Thymus (tissue), 14 donors: ENCODE measurements at places on chromosomes 7 and 10.

GRCh38 chr7:11681461-11681860, 150.5 kb downstream of the THSD7A start:
- no peak for DNase-seq
- H3K36me3 ChIP-seq: no peaks in the 10 kb centered on the region
- no peak overlapping the region for H3K27ac ChIP-seq

- DNase-seq: no peak
- no peaks in the 10 kb centered on the region for H3K4me1 ChIP-seq
- H3K27me3 ChIP-seq: no peaks in the 10 kb centered on the region
- no peaks in the 10 kb centered on the region for H3K36me3 ChIP-seq
- no peak overlapping the region for H3K4me3 ChIP-seq
- no peak overlapping the region for H3K27ac ChIP-seq
Observed at GRCh38 chr10:28801869-28802268, 124.5 kb downstream of the BAMBI start.

DNA sequence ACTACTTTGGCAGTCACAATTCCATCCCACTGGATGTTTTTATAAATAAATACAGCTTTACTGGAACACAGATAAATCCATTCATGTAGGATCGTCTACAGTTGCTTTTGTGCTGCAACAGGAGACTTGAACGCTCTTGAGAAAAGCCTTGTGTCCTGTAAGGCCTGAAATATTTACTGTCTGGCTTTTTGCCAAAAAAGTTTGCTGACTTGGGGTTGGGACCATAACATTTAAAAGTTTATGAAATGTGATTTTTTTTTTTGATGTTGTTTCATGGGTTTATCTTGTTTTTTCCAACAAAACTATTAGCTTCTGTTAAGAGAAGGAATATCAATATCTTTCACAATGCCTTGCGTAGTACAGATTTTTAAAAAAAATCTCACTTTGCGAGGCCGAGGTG, 71.1 kb upstream of the MINDY3 start:
- no peak overlapping the region for H3K4me3 ChIP-seq
- no peaks in the 10 kb centered on the region for H3K27me3 ChIP-seq
- DNase-seq: no peak
- no peak overlapping the region for H3K27ac ChIP-seq
- H3K36me3 ChIP-seq: no peaks in the 10 kb centered on the region

DNA sequence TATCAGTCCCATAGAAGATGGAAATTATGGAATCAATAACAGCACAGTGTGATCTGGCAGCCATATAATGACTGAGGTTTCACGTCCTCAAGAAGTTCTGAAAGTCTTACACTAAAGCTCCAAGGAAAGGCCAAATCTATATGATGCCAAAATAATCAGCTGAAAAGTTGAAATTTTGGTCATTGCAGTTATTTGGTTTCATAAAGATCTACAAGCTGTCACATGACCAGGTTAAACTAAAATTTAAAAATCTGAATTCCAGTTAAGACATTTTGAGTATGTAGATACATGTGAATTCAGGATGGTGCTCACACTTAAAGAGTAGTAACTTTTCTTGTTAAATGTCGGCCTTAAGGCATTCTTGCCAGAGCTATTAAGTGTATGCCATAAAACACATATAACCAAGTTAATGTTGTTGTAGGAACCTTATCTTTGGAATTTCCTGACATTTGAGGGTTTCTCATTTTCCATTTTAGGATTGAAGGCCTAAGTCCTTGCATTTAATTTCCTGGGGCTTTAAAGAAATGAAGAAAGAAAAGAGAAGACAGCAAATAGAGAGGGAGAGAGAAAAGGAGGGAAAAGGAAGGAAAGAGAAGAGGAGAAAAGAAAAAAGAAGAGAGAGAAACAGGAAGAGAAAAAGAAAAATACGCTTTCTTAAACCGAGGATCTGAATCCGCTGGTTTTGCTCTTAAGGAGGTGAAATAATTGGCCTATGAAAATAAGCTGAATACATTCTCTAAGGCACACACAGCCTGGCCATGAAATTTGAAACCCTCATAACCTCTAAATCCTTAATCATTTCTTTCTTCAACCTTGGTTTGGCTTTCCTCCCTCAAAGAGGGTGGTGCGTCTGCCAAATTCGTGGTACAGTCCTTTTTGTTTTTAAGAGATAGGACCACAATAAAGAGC, 43.8 kb downstream of the DENND2A start:
- no peak for DNase-seq

- peaks cover 10% of the 10 kb centered on the region for H3K27me3 ChIP-seq
- H3K4me1 ChIP-seq: peaks cover 4% of the 10 kb centered on the region
- DNase-seq: no peak
- no peak overlapping the region for H3K4me3 ChIP-seq
- H3K27ac ChIP-seq: no peak overlapping the region
Observed at GRCh38 chr10:43284341-43284910, 17.6 kb upstream of the RASGEF1A start.

DNA sequence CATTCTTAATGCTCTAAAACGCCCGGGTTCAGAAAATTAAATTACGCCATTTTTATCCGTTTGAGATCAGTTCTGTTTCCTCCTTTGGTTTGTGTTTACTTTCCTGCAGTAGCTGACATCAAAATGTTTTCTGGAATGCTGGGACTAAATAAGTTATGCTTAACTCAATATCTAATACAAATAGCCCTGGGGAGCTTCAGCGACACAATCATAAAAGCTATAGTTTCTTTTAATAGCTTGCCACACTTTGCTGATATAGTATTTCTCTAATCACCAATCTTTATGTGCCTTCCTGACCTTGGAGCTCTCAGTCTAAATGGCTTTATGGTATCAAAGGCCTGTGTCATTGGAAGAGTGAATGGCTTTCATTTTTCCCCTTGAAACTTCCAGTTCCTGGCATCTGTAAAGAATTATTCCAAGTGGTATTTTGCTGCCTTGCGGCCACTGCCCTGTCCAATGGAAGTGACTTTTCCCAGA, 202.7 kb downstream of the HDAC9 start:
- DNase-seq: no peak
- H3K27ac ChIP-seq: no peak overlapping the region
- H3K4me1 ChIP-seq: no peaks in the 10 kb centered on the region
- H3K36me3 ChIP-seq: no peaks in the 10 kb centered on the region

GRCh38 chr7:37765872-37766525, 82.4 kb upstream of the NME8 start:
- DNase-seq: no peak
- H3K36me3 ChIP-seq: no peaks in the 10 kb centered on the region
- H3K27ac ChIP-seq: no peak overlapping the region
- H3K4me1 ChIP-seq: peaks cover 6% of the 10 kb centered on the region

DNA sequence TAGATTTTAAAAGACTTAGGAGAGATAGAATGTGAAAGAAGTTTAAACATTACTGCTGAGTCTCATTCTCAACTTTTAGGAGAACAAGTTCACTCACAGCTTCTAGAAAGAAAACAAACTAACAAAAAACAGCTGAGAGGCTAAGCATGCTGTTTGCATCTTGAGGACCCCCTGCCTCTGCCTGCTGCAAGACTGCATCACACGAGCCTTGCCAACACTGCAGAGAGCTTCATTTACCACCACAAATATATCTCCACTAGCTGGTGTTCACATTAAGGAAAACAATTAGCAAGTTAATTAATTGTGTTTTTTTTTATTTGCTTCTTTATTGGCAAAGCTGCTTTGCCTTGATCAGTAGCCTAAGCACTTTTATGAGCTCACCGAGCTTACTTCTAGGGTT, 336.6 kb upstream of the KIAA1217 start:
- DNase-seq: no peak
- H3K4me1 ChIP-seq: no peaks in the 10 kb centered on the region
- no peaks in the 10 kb centered on the region for H3K36me3 ChIP-seq
- no peak overlapping the region for H3K27ac ChIP-seq
- H3K4me3 ChIP-seq: no peak overlapping the region

DNA sequence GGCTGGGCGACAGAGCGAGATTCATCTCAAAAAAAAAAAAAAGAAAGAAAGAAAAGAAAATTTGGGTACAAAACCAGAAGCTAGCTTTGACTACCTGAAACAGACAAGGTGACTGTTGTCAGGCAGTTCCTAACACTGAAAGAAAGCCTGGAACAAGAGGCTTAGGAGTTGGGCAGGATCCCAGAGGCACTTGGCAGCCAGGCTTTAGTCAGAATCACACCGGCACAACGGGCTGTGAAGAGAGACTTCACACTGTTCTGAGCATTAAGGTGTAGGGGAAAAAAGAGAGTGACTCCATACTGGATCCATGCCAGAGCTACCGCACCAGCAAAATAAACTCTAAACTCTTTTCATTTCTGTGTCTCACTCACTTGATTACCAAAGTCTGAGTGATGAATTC, 130.8 kb downstream of the ZNF467 start:
- H3K4me3 ChIP-seq: no peak overlapping the region
- no peak for DNase-seq
- no peaks in the 10 kb centered on the region for H3K4me1 ChIP-seq

- no peaks in the 10 kb centered on the region for H3K4me1 ChIP-seq
- H3K4me3 ChIP-seq: no peak overlapping the region
- no peaks in the 10 kb centered on the region for H3K27me3 ChIP-seq
- DNase-seq: no peak
Observed at GRCh38 chr7:2573761-2574160, 15.0 kb downstream of the IQCE start.

DNA sequence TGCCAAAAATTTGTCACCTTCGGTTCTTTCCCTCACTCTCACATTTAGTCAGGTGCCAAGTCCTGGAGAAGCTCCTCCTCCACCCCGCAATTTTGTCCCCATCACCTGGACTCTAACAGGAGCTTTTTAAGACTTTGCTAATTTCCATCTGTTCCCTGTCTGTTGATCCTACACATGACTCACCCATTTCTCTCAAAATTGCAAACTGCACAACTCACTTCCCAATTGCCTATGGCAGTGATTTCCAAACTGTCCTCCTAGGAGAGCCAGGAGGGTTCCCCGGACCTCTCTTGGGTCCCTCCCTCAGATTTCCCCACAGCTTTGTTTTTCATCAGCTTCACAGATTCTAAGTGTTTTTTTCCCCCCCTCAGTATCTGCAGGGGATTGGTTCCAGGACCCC, 120.3 kb downstream of the WNT2 start:
- H3K36me3 ChIP-seq: no peaks in the 10 kb centered on the region
- no peak overlapping the region for H3K4me3 ChIP-seq
- H3K27ac ChIP-seq: no peak overlapping the region
- DNase-seq: no peak
- H3K27me3 ChIP-seq: no peaks in the 10 kb centered on the region
- no peaks in the 10 kb centered on the region for H3K4me1 ChIP-seq

- H3K27ac ChIP-seq: no peak overlapping the region
- no peak for DNase-seq
- H3K36me3 ChIP-seq: no peaks in the 10 kb centered on the region
- H3K4me1 ChIP-seq: no peaks in the 10 kb centered on the region
Observed at GRCh38 chr10:87578842-87579401, 74.2 kb downstream of the MINPP1 start.

- no peak overlapping the region for H3K4me3 ChIP-seq
- H3K27ac ChIP-seq: peak overlapping the region; percentile 12
- DNase-seq: no peak
Observed at GRCh38 chr10:103758294-103758681, 97.1 kb downstream of the SH3PXD2A start.

DNA sequence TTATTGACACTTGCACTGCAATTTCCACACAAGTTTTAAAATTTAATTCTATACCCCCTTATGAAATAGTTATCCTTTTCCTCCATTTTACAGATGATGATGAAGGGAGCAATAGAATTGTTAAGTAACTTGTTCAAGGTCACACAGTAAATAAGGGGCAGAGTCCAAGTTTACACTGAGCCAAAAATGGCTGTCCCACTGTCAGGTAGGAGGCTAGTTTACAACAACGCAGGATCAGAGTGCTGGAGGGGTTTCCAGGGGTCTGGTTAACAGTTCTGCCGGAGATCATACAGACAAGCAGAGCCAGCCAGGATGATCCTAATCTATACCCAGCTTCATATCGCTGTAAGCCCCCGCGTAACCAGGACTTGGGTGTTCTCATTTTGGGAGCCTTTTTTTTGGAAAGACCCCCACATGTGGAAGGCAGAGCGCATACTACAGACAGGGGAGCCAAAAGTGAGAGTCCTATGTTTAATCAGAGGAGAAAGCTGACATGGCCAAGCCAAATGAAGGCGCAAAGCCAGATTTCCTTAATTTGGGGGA, 524 bp upstream of the UNC5B start:
- H3K36me3 ChIP-seq: no peaks in the 10 kb centered on the region
- DNase-seq: no peak
- peaks cover 68% of the 10 kb centered on the region for H3K27me3 ChIP-seq
- no peak overlapping the region for H3K27ac ChIP-seq

DNA sequence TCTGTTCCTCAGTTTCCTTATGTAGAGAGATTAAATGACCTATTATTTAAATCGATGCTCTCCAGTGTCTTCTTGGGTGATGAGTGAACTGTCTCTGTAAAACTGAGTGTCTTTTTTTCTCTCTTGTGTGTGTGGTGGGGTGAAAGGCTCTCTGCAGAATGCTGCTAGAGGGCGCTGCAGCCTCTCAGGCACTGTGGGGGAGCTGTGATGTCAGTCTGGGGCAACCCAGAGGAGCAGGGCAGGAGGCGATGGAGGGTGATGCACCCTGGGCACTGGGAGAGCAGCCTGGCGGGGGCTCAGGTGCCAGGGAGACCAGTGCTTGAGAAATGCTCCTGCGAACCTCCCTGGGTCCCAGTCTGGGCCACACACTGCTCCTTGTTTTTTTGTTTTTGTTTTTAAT, 110.1 kb upstream of the POM121L12 start:
- no peak overlapping the region for H3K4me3 ChIP-seq
- no peaks in the 10 kb centered on the region for H3K36me3 ChIP-seq
- H3K4me1 ChIP-seq: no peaks in the 10 kb centered on the region
- H3K27me3 ChIP-seq: no peaks in the 10 kb centered on the region
- H3K27ac ChIP-seq: no peak overlapping the region

DNA sequence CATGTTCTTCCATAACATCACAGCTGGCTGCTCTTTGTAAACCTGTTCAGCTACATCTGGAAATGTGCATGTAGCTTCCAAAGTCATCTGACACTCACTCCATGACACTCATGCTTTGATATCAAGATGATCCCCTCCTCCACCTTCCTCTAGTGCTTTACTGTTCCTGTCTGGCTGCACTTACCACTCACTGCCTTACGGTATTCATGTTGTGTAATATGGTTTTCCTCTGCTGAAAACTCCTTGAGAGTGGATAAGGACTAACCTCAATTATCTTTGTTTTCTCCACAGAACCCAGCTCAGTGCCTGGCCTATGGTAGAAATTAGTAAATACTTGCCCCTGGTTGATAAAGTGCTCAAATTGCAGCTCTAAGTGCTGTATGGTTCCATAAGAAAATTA, 483.9 kb downstream of the HTR7 start:
- no peak overlapping the region for H3K27ac ChIP-seq
- no peak for DNase-seq

DNA sequence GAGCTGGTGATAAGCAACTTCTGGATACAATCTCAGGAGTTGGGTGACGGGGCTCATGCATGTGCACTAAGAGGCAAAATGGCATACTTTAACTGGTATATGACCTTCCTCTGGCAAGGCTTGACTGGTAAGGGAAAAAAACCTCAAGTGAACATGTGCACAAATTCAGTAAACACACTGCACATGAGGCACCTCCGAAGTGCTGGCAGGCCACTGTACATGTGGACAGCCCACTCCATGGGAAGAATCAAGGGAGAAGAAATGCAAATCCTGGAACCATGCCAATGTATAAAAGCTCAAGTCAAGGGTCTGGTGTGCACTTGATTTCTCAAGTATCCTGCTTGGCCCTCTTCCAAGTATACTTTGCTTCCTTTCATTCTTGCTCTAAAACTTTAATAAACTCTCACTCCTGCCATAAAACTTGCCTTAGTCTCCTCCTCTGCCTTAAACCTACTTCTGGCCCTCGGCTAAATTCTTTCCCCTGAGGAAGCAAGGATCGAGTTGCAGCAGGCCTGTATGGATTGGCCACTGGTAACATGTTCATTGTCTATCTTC, 167.2 kb downstream of the RAMP3 start:
- no peak overlapping the region for H3K27ac ChIP-seq
- no peaks in the 10 kb centered on the region for H3K36me3 ChIP-seq
- no peak for DNase-seq
